ENCODE measurements at places on chromosomes 4 and X. TPM values are rescaled to one million over a fixed set of nuclear protein-coding genes. Genes with fewer than 3 reads are reported as not detected.

The PDE6B gene
- 2.8 TPM for total RNA-seq

The MTTP gene
- 0.26 TPM for total RNA-seq

The EMD gene
- total RNA-seq: 23.4 TPM

The TMSB4X gene
- 17,013 TPM for total RNA-seq

The PGRMC2 gene
- 22.1 TPM for total RNA-seq

The RASSF6 gene
- not detected for total RNA-seq

The CT55 gene
- total RNA-seq: not detected

The HSFX1 gene
- total RNA-seq: 0.66 TPM

The SPP1 gene
- 0.26 TPM for total RNA-seq

The VEGFD gene
- total RNA-seq: 2.0 TPM

The ABLIM2 gene
- total RNA-seq: 0.66 TPM

The IL13RA1 gene
- total RNA-seq: 67.4 TPM
